ENCODE measurements at places on chromosomes 5 and 9.

GRCh38 chr5:145982572-145983318 lies 46.4 kb downstream of the SH3RF2 start:
- no peak for DNase-seq

- no peak for DNase-seq
Observed at GRCh38 chr9:70485273-70485858, 70.9 kb upstream of the KLF9 start.

DNA sequence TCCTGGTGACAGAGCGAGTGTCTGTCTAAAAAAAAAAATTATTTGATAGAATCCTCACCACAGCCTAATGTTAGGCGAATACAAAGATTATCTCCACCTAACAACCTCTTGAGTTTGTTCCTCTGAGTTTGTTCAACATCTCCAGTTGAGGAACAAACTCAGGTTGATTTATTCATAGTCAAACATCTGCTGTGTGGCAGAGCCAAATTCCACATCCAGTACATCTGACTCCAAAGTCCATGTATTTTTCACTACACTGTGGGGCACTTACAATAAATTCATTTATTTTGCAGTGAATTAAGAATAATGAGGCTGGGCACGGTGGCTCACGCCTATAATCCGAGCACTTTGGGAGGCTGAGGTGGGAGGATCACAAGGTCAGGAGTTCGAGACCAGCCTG lies 53.3 kb downstream of the KIF24 start:
- no peak for DNase-seq

GRCh38 chr9:86926145-86926544 lies 21.2 kb downstream of the GAS1 start:
- DNase-seq = no peak
